Activated naive CD4-positive, alpha-beta T cell treated with anti-CD3 and anti-CD28 coated beads for 36 hours (primary cell): ENCODE measurements at places on chromosomes 2 and 18. TPM values are rescaled to one million over a fixed set of nuclear protein-coding genes. Genes with fewer than 3 reads are reported as not detected.

FOXI3 gene
- total RNA-seq = not detected

LCT gene
- total RNA-seq = 0.07 TPM

APOB gene
- total RNA-seq = not detected

- H3K27me3 ChIP-seq = no peaks in the 10 kb centered on the region
- H3K36me3 ChIP-seq = no peaks in the 10 kb centered on the region
- H3K4me3 ChIP-seq = no peak overlapping the region
- H3K4me1 ChIP-seq = no peaks in the 10 kb centered on the region
- H3K27ac ChIP-seq = no peak overlapping the region
Observed at GRCh38 chr2:8357738-8358518, 323.9 kb upstream of the ID2 start.

- no peak overlapping the region for H3K27ac ChIP-seq
- no peak for DNase-seq
- no peaks in the 10 kb centered on the region for H3K27me3 ChIP-seq
- no peak overlapping the region for H3K4me3 ChIP-seq
- H3K36me3 ChIP-seq = peaks cover 26% of the 10 kb centered on the region
Observed at GRCh38 chr2:171855401-171855800, 38.6 kb downstream of the SLC25A12 start.

DNA sequence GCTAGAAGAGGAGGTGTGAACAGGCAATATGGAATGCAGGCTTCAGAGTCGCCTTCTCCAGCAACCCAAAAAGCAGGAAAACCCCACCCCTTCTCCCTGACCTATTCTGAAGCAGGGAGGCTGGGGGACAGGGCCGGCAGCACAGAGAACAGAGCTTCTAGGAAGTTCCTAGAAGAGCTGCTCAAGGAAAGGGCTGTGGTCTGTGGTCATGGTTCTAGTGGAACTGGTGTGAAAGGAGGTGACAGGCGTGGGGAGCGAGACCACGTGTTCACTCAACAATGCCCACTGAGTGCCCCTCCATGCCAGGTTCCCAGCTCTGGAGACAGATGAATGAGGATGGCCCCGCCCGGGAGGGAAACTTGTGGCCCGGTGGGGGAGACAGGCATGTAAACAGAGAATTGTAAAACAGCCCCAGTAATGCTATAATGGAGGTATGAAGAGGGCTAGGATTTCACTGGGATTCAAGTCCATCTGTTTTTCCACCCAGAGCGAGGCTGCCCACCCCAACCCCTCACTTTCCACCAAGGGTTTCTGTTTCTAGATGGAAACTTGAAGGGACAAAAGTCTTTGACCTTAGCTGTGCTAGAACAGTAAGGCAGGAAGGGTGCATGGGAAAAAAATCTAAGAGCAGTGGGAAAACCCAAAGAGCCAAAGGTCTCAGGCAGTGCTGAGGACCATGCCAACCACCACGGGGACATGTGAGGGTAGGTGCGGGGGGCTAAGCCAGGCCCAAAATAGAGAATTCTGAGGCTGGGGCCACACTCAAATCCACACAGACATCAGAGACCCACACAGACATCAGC lies 71.8 kb downstream of the TNS1 start:
- H3K4me3 ChIP-seq = no peak overlapping the region
- H3K36me3 ChIP-seq = no peaks in the 10 kb centered on the region
- no peak overlapping the region for H3K27ac ChIP-seq
- DNase-seq = no peak

GRCh38 chr2:189610700-189611099 lies 30.1 kb upstream of the SLC40A1 start:
- H3K4me1 ChIP-seq = peaks cover 2% of the 10 kb centered on the region
- H3K27ac ChIP-seq = no peak overlapping the region
- no peak for DNase-seq
- H3K36me3 ChIP-seq = no peaks in the 10 kb centered on the region

- H3K4me1 ChIP-seq = peaks cover 14% of the 10 kb centered on the region
- no peak overlapping the region for H3K27ac ChIP-seq
- H3K27me3 ChIP-seq = peaks cover 2% of the 10 kb centered on the region
- no peaks in the 10 kb centered on the region for H3K36me3 ChIP-seq
- H3K4me3 ChIP-seq = no peak overlapping the region
- no peak for DNase-seq
Observed at GRCh38 chr2:23487735-23488492, 102.9 kb downstream of the KLHL29 start.
